Stromal cell of bone marrow (primary cell): ENCODE measurements at places on chromosomes 6 and 20.

GRCh38 chr6:86516087-86516486 lies 421.2 kb upstream of the HTR1E start:
- DNase-seq = no peak

- peak; percentile 51 for DNase-seq
Measured at GRCh38 chr6:139323511-139324300, 31.9 kb upstream of the TXLNB start.

DNA sequence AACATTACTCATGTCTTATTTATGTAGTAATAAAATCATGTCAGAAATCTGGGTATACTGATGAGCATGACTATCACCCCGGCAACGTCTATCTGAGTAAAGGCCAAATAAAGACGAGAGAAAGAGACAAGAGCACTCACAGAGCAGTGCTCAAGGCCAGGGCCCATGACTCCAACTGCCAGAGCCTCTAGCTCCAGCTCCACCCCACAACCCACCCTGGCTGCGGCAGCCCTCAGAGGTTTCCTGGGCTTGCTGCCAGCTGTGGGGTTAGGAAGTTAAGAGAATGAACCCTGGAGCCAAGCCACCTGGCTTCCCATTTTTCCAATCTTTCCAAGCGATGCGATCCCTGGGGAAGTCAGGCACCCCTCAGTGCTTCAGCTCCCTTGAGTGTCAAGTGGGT lies 92.0 kb upstream of the PAX1 start:
- no peak for DNase-seq

DNA sequence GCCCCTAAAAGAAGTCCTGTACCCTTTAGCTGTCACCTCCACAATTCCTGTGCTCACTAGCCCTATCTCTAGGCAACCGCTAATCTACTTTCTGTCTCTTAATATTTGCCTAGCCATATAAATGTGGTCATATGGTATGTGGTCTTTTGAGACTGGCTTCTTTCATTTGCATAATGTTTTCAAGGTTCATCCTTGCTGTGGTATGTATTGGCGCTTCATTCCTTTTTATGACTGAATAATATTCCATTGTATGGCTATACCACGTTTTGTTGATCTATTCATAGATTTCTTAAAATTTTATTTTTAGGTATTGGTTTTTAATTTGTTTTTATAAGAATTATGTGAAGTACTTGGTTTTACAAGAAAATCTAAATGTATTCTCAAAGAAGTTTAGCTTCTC lies 70.0 kb downstream of the MAP3K4 start:
- DNase-seq = no peak

DNA sequence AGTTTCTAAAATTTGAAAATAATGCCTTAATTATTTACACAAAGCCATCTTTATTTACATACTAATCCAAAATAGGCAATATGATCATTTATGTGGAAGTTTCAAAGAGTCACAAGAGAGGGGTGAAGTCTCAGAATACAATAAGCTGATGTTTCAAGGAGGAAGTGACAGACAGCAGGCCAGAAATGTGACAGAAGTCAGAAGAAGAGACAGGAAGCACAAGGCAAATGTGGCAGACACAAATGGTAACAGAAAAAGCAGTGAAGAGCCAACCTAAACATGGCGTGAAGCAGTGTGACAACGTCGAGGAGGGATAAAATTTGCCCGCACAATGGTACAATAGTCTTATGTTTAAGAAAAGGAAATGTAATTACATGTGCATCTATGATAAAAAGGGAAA lies 59.8 kb downstream of the SHPRH start:
- DNase-seq = no peak
